ENCODE measurements at places on chromosomes 12 and 14. TPM values are rescaled to one million over a fixed set of nuclear protein-coding genes. Genes with fewer than 3 reads are reported as not detected.

TAS2R50 gene
- 5.7 TPM for total RNA-seq

TMEM263 gene
- 161 TPM for total RNA-seq

DNAJC22 gene
- 0.91 TPM for total RNA-seq

CMKLR1 gene
- 121 TPM for total RNA-seq

SIRT4 gene
- total RNA-seq: 1.0 TPM

GALNT6 gene
- 10.2 TPM for total RNA-seq

ATP23 gene
- total RNA-seq: 9.1 TPM

RBMS2 gene
- total RNA-seq: 47.0 TPM

KLRB1 gene
- not detected for total RNA-seq

SMIM41 gene
- total RNA-seq: 0.39 TPM

TCTN1 gene
- total RNA-seq: 65.6 TPM

WNT5B gene
- 42.5 TPM for total RNA-seq

WIF1 gene
- not detected for total RNA-seq

BICDL1 gene
- total RNA-seq: not detected

HOXC12 gene
- not detected for total RNA-seq

B4GALNT3 gene
- total RNA-seq: 3.1 TPM

TCL1B gene
- not detected for total RNA-seq

RPL41 gene
- total RNA-seq: 1,970 TPM
